ENCODE measurements at places on chromosomes 1 and 21. TPM values are rescaled to one million over a fixed set of nuclear protein-coding genes. Genes with fewer than 3 reads are reported as not detected.

DNA sequence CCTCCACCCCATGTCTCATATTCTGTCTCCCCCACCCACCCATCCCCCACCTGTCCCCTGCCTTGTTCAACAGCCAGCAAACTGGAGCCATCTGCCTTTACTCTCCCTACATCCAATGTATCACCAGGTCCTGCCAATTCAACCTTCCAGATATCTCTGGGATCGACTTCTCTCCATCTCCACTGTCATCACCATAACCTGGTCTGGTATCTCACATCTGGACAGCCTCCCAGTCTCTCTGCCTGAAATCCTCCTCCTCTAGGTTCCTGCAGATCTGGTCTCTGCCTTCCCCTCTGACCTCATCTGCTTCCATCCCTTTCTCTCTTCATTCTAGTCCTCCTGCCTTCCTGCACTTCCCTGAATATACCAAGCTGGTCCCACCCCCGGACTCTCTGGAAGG is 22.2 kb upstream of the CDCA8 start:
- no peak for DNase-seq

Gene LYPD8
- total RNA-seq = 5.1 TPM

GRCh38 chr1:14613926-14614325 is 15.4 kb downstream of the KAZN start:
- DNase-seq = no peak

DNA sequence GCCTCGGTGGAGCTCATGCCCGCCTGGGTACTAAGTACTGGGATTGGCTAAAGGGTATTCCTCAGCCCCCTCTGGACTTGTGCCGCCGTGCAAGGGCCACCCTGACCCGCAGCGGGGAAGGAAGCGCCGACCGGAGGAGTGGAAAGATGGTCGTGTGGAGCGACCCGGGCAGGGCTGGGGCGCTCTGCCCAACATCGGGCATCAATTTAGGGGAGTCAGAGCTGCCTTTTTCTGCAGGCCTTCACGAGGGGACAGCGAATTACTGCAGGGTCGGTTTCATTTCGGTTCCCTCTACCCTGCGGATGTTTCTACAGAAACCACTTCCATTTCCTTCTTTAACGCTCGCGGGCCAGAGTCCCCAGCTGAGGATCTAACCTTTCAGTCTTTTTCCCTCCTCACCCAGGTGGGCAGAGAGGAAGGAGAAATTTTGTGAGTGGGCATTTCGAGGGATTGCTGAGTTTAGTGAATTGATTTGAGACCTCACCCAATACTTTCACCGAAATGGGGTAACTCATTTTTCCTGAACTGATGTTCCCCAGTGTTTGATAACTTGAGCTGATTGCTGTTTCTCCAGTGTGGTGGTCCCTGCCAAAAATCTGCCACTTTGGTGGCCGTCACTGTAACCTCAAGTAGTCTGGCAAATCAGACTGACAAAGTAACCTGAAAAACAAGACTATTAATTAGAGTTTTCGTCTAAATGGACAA is 1.1 kb downstream of the TOR1AIP1 start:
- no peak for DNase-seq

GRCh38 chr1:108811611-108812010 is 45.3 kb downstream of the AKNAD1 start:
- no peak for DNase-seq

DNA sequence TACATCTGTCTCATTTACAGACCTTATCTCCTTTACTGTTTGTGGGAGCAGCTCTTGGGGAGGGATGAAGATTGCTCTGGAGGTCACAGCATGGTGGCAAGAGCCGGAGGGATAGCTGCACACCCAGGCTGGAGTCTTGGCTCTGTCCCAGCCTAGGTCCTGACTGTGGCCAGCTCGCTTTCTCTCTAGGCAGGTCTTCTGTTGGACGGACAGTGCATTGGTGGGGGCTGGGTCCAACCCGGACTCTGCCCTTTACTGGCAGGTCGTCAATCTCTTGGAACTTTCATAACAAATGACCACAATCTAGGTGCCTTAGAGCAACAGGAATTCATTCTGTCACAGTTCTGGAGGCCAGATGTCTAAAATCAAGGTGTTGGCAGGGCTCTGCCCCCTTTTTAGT is 319.8 kb upstream of the C1orf174 start:
- no peak for DNase-seq
